ENCODE measurements at places on chromosomes 1 and 21.

DNA sequence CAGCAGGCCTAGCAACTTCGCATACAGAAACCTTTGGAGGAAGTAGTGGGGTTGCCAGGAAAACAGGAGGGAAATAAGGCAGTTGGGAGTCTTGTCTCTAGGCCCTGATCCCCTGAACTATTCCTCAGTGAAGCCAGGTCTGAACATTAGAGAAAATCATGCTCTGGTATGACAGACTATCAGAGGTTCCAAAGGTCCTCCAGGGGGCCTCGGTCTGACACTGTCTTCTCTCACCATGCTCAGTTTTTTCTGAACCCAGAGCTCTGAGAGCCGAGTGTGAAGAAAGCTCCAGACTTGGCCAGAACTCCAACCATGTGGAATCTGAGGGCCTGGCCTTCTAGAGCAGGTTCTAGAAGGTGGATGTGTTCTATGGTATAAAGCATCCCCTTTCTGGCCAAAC is 4.0 kb downstream of the TOMM40L start:
- peak; percentile 15 for DNase-seq

- no peak for DNase-seq
Observed at GRCh38 chr1:43547538-43548072, 16.9 kb downstream of the PTPRF start.

DNA sequence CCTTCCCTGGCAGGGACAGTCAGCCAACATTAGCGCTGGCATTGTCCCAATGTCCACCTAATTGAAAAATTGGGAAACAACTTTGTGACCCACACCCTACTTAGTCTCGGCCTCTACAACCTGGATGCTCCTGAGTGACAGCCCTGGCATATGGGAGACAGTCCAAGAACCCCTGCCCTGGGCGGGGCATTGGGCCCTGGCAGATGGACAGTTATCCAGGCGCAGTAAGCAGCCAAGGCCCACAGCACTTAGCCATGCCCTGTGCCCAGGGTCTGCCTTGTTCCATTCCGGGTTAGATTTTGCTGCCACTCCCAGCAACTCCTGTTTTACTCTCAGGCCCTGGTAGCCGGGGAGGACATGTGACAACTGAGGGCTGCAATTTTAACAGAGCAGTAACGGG is 50.3 kb downstream of the NFASC start:
- DNase-seq, result no peak

- no peak for DNase-seq
Observed at GRCh38 chr1:12479311-12479710, 138.7 kb downstream of the DHRS3 start.

DNA sequence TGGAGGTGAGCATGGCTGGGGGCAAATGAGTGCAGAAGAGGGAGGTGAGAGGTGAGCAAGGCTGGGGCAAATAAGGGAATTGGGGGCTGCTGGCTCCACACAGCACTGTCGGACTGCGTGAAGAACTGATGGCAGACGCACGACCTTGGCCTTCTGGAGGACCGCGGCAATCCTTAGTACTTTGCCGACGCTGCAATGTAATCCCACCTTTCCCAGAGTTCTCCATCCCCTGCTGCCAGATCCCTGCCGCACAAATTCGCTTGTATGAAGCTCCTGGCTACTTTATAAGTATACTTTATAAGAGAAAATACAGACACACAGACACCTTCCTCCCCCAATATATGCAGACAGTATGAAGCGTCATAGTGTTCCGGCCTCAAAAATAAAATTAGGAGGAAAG is 472.4 kb downstream of the SMYD3 start:
- DNase-seq, result no peak

DNA sequence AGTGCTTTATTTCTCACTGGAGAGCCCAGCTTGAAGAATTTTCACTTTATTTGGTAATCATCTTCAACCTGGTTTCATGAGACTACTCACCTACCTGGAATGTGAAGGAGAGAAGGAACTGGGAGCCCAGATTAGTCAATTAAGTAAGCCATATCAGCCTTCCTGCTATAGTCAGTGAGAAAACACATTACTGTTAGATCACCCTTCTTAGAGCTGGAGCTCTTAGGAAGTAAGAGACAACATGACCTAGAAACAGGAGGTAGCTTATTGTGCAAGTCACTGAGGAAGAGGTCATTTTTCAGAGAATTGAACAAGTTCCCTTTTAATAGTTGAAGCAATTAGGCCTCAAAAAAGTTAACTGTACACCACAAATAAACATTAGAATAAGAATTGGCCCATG is 49.2 kb upstream of the TEKT2 start:
- DNase-seq, result no peak

- DNase-seq, result no peak
Observed at GRCh38 chr1:8378981-8379470, 61.1 kb downstream of the SLC45A1 start.

DNA sequence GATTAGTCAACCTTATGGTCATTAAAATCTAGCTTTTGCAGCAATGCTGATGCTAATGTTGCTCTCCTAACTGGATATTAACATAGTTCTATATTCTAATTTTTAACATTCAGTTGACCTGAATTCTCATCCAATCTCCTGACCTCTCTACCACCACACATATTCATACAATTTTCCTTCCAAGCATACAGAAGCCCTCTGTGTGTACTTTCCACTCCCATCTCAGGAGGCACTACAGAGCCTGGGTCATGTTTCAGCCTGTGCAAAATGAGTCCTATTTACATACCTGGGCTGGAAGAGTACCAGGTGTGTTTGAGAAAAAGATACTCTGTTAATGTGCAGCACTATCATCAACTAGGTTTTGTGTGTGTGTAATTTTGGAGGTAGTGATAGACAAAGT is 486.3 kb downstream of the NEGR1 start:
- DNase-seq, result no peak

DNA sequence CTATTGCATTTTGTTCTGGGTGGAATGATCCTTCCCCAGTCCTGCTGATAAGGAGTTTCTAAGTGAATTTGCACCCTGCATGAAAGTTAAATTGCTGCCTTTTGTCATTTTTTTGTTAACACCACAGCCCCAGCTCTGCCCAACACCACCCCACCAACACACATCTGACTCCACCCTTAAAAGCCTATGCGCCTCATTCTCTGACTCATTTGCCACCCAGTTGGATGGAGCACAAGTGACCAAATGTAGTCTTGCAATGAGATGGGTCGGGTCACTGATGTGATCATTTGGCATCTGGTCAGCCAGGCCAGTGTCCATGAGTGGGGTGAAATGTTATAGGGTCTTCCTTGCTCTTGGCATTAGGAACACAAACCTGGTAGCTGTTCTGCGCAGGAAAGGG is 256.8 kb downstream of the KAZN start:
- no peak for DNase-seq

DNA sequence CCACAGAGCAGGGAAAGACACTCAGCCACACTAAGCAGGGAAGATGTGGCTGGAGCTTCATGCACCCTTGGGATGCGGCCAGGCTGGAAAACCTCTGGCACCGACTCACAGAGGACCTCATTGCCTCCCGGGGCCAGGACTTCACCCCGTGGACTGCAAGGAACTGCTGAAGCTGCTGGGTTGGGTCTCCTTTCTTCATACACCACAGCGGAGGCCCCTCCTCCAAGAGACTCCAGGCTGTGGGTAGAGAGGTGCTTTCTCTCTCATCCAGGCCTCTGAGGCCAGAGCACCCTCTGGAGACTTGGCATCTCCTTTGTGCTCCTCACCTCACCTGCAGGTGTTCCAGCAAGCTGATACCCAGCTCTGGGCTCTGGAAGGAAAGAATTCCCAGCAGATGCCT is 76.0 kb upstream of the EDN2 start:
- no peak for DNase-seq

- DNase-seq, result no peak
Observed at GRCh38 chr1:96473791-96474434, 247.7 kb upstream of the PTBP2 start.

DNA sequence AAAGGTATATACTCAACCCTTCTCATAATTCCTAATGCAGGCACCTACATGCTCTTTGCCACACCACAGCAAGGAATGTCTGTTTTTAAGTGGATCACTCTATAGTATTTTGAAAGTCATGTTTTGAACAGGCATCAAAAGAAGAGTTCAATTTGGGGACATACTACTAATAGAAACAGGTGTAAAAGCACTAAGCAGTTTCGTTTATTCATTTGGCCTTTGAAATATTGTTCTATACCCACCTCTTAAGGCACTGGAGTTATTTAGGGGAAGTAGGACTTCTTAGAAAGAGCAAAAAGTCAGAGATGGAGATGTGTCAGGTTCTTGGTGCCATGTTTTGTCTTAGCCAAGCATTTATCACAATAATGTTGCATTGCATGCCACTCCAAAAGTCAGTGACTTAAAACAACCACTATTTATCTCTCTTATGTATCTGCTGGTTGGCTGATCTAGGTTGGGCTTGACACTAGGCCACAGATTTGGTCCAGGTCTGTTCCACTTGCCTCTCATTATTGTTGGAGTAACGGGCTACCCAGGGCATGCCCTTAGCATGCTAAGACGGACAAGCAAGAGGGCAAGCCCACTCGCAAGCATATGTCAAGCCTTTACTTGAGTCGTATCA is 107.5 kb downstream of the RGL1 start:
- DNase-seq, result no peak

GRCh38 chr1:54591127-54591756 is 32.1 kb downstream of the FAM151A start:
- DNase-seq, result no peak

DNA sequence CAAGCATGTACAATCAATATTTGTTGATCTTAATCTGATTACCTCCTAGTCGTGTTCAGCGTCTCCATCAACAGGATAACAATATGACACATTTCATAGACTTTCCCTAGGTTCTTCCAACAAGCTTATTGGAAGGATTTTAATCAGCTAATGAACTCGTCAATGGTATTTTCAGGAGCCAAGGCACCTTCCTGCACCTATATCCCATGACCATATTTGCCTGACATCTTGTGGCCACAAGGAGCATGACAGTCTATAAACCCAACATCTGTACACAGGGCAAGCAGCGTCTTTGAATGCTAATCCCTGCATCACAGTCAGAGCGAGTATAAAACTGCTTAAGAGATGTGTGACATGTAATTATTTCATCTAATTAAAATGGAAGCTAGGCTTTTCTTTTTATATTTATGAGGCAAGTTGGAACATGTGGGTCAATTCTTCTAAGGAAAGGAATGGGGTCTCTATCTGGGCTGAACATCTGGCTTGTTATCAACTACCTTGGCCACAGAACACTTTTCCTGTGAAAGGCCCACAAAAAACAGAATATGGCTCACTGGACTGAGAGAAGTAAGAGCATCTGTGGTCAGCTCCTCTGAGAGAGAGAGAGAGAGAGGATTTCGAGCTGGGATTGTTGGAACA is 388.8 kb downstream of the NTNG1 start:
- DNase-seq, result no peak

DNA sequence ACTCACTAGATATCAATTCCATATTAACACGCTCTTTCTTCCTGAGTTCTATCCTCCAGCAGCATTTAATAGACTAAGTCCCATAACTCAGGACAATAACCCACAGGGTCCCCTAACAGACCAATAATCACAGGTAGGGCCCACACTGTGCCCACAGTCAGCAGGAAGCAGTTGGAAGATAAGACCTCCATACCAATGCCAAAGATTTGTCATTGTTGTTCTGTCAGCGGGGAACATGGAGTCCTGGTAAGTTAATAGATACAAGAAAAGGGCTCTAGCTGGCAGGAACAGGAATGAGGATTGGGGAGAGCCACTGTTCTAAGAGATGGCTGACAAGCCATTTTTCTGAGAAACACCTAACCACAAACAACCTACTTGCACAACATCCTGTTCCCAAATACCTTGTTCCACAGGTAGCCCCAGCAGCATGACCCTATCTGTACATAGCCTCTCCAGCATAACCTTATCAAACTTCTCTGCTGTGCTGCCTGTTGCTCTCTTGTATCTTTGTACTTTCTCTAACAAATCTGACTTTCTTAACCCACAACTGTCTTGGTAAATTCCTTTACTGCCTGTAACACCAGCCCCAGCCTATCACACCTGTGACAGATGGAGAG is 142.0 kb upstream of the KCNJ15 start:
- DNase-seq, result no peak

GRCh38 chr1:152886758-152887409 is 8.8 kb downstream of the SMCP start:
- DNase-seq, result no peak

DNA sequence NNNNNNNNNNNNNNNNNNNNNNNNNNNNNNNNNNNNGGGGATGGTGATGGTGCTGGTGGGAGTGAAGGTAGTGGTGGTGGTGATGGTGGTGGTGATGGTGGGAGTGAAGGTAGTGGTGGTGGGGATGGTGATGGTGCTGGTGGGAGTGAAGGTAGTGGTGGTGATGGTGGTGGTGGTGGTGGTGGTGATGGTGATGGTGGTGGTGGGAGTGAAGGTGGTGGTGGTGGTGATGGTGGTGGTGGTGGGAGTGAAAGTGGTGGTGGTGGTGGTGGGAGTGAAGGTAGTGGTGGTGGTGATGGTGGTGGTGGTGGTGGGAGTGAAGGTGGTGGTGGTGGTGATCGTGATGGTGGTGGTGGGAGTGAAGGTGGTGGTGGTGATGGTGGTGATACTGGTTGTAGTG is 93.6 kb downstream of the CRYAA start:
- peak; percentile 8 for DNase-seq

GRCh38 chr1:225873281-225873850 is 8.8 kb downstream of the TMEM63A start:
- DNase-seq, result no peak

DNA sequence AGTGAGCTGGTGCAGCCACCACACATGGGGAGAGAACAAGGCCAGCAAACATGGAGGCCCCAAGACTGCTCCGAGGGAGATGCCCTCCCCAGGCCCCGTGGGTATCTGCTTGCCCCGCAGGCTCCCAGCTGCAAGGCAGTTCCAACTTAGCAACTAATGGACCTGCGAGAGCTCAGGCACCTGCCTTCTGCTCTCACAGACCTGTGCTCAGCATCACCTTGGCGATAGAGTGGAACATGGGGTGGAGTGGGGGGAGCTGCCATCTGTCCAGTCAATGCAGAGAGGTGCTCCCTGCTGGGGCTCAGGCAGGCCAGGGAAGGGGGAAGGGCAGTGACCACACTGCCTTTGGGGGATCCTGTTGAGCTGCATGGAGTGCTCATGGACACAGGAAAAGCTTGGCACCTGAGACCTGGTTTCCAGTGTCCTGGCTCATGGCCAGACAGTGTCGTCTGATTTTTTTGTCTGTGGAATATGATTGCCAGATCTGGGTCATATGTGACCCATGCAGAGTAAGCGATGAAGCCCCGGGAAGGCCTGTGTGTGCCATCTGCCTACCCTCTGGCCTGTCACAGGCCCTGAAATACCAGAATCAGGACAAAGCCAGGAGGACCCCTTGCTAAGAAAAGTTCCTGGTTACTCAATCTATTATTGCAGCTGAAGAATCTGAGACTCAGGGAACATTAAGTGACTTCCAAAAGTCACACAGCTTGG is 39.9 kb upstream of the TENT5C start:
- DNase-seq, result no peak

DNA sequence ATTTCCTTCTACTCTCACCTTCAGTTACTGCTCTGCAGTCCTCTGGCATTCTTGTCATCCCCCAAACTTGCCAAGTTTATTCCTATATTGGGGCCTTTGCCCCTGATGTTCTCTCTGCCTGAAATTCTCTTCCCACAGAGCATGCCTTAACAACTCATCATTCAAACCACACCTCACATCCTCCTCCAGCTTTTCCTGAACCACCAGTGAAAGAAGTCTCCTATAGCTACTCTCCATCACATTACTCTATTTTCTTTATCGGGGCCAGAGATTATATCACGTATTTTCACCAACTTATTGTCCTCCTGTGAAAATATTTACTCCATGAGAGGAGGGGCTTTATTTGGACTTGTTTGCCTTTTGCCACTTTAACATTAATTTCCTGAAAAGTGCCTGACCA is 32.1 kb downstream of the EXTL2 start:
- DNase-seq, result no peak

- no peak for DNase-seq
Observed at GRCh38 chr1:217493290-217493689, 137.6 kb downstream of the GPATCH2 start.
